Adrenal gland (tissue), 19 donors: ENCODE measurements at places on chromosomes 7 and 10. TPM values are rescaled to one million over a fixed set of nuclear protein-coding genes. Genes with fewer than 3 reads are reported as not detected.

GRCh38 chr10:118960157-118961090 lies 69.1 kb upstream of the NANOS1 start:
- peak overlapping the region; percentile 15 for H3K27ac ChIP-seq
- peaks cover 26% of the 10 kb centered on the region for H3K4me1 ChIP-seq
- no peaks in the 10 kb centered on the region for H3K27me3 ChIP-seq

- peaks cover 70% of the 10 kb centered on the region for H3K36me3 ChIP-seq
- no peaks in the 10 kb centered on the region for H3K27me3 ChIP-seq
- no peaks in the 10 kb centered on the region for H3K4me1 ChIP-seq
- H3K27ac ChIP-seq: no peak overlapping the region
These were observed 8.8 kb downstream of the FZD9 start for GRCh38 chr7:73442222-73442902.

GRCh38 chr10:121715969-121716368 lies 117.7 kb upstream of the FGFR2 start:
- DNase-seq: no peak
- no peaks in the 10 kb centered on the region for H3K4me1 ChIP-seq
- no peak overlapping the region for H3K4me3 ChIP-seq
- H3K36me3 ChIP-seq: no peaks in the 10 kb centered on the region

GRCh38 chr7:123367484-123368122 lies 166.8 kb downstream of the IQUB start:
- DNase-seq: peak; percentile 32
- no peak overlapping the region for H3K4me3 ChIP-seq
- H3K36me3 ChIP-seq: no peaks in the 10 kb centered on the region
- H3K27me3 ChIP-seq: no peaks in the 10 kb centered on the region
- no peak overlapping the region for H3K27ac ChIP-seq

- H3K27ac ChIP-seq: no peak overlapping the region
- H3K36me3 ChIP-seq: no peaks in the 10 kb centered on the region
- H3K4me1 ChIP-seq: no peaks in the 10 kb centered on the region
- no peak overlapping the region for H3K4me3 ChIP-seq
These were observed 79.1 kb downstream of the VTI1A start for GRCh38 chr10:112526139-112526538.

DNA sequence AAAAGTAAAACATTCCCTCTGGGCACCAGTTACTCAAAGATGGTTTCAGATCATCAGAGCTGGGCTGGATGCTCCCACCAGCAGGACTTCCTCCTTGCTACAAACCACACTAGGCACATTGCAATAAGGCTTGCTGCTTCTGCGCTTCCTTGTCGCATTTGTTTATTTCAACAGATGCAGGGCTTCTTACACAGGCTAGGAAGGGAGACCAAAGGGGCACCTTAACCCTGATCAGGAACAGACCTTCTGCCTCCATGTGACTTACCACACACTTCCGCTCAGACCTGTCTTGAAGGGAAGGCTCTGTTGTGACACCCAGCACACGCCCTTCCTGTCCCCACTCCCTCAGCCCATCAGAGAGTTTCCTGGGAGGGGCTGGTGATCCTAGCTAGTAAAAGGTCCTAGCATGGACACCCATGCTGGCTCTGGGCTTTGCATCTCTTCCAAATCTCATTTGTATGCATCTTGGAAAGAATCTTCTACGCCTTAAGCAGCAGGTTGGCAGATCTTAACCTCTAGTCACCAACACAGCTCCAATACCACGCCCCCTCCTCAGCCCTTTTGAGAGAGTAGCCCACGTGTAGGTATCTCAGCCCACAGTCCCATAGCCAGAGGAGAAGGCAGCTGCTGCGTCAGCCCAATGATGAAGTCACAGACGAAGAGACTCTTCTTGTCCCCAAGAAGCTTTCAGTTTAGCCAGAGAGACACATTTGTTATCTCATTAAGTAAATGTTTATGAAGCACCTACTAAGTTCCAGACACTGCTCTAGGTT lies 47.1 kb upstream of the SVIL start:
- no peak for DNase-seq
- no peak overlapping the region for H3K27ac ChIP-seq
- no peaks in the 10 kb centered on the region for H3K4me1 ChIP-seq

The AOAH gene
- 7.0 TPM for polyA plus RNA-seq

The ZNF425 gene
- polyA plus RNA-seq: 1.4 TPM

The HEPACAM2 gene
- 0.03 TPM for polyA plus RNA-seq

The TDRD1 gene
- 0.08 TPM for polyA plus RNA-seq

The GPR22 gene
- 4.8 TPM for polyA plus RNA-seq
